SJSA1 (cell line): ENCODE measurements at places on chromosomes 5 and 9. TPM values are rescaled to one million over a fixed set of nuclear protein-coding genes. Genes with fewer than 3 reads are reported as not detected.

Gene LECT2
- not detected in 2 replicates for total RNA-seq

DNA sequence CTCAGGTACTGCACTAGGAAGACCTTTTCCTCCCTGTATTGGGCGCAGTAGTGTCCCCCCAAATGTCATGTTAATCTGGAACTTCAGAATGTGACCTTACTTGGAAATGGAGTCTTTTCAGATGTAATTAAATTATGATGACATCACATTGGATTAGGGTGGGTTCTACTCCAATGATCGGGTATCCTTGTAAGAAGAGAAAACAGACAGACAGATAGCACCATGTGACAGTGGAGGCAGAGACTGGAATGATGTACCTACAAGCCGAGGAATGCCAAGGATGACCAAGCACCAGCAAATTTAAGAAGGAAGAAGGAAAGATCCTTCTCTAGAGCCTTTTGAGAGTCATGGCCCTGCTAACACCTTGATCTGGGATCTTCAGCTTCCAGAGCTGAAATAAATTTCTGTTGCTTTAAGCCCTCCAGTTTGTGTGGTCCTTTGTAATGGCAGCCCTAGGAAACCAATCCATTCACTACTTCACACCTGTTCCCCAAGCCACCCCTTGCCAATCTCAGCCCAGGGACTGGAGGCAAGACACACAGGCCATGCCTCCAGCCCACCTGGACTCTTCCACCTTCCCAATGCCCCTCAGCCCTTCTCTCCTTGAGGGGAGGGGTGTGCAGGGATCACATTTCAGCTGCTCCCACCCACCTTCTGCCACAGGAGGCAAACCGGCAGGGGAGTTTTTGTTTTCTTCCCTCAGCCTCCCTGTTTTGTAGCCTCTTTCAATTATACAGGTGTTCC lies 1.6 kb downstream of the CCNJL start:
- peaks cover 57% of the 10 kb centered on the region for H3K36me3 ChIP-seq
- no peak overlapping the region for H3K27ac ChIP-seq
- peaks cover 31% of the 10 kb centered on the region for H3K4me1 ChIP-seq
- H3K27me3 ChIP-seq = no peaks in the 10 kb centered on the region
- no peak for DNase-seq

DNA sequence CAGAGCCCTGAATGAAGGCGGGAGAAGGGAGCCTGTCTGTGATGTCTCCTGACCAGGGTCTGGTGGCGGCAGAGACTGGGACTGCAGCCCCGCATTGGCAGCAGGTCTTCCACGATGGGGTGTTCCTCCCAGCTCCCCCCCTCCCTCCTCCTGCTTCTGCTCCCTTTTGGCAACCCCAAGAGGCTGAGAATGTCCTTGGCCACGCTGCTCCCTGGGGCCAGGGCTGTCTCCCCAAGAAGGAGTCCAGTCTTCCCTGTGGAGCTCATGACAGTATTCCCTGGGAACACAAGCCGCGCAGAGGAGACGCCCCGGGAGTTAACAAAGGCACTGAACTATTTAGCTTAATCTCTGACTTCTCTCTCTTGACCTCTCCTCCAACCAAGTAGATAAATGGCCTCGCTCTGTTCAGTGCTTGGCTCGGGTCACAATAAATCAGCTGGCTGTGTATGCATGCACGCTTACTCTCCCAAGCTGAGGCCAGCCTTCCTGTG lies 84.0 kb upstream of the NEURL1B start:
- H3K4me3 ChIP-seq = no peak overlapping the region
- no peak for DNase-seq
- H3K4me1 ChIP-seq = no peaks in the 10 kb centered on the region
- no peaks in the 10 kb centered on the region for H3K36me3 ChIP-seq

DNA sequence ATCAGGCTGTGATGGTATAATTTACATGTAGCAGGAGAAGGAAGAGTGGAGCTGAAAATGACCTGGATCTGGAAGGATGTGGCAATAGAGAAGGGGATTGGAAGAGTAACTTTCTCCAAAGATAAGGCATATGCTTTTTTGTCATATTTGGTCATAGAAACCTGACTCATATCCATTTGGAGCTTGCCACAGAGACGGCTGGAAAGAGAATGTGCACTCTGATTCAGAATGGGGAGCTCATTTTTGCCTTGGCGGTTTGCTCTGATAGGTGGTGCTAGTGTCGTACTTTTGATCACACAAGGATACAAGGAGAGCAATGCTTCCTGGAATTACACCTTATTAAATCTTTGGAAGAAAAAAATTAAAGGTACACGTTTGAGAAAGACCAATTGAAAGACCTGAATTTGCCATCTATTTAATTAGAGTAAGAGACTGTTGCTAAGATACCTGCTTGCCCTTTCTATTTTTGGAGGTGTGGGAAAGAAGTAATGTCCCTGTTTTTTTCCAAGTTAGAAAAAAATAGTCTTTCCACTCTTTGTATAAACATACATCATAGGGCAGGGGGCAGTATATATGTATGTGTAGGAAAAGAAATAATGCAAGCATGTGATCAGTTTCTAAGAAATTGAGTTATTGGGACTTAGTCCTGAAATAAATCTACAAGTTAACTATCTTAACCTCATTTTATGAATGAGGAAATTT lies 5.4 kb downstream of the LSM11 start:
- H3K36me3 ChIP-seq = peaks cover 23% of the 10 kb centered on the region
- H3K4me1 ChIP-seq = peaks cover 10% of the 10 kb centered on the region
- H3K4me3 ChIP-seq = no peak overlapping the region
- no peak for DNase-seq

Gene TGFBI
- total RNA-seq = 172 and 185 TPM in 2 replicates

GRCh38 chr5:126513302-126513701 lies 81.7 kb downstream of the ALDH7A1 start:
- no peak overlapping the region for H3K27ac ChIP-seq
- no peak overlapping the region for H3K4me3 ChIP-seq
- no peak for DNase-seq
- H3K27me3 ChIP-seq = no peaks in the 10 kb centered on the region

Gene AKNA
- 0.47 and 4.8 TPM in 2 replicates for total RNA-seq

DNA sequence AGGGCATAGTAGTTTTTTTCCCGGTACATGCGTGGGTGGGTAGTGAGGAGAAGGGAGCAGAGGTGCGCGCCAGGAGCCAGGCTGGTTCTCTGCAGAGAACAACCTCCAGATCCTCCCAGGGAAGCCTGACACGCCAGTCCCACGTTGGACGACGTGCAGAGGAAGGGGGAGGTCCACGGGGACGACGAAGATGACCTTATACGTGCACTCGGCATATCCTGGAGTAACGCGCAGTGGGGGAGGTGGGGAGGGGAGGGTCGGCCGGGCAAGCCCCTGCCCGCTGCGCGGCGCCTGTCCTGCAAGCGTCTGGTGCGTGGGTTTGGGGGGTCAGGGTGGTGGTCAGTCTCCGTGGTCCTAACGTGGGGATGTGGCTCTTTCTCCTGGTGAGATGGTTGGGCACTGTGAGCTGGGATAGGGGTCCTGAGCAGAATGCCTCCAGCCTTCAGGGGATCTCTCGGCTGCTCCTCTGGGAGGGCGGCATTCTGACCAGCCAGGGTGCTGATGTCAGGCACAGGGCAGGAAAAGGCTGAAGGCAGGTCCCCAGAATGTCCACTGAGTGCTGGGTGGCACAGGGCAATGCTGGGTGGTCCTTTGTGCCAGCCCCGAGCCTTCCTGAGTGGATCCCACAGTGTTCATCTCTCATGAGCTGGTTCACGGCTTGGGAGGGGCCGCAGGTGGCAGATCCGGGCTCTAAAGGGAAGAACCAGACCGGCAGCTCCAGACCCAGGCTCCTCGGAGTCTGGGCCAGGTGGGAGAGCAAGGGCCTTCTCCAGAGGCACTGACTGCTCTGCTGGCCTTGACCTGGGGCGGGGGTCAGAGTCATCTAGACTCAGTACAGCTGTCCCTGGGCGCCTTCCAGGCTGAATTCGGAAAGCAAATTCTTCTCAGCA lies 10.5 kb upstream of the SCGB3A1 start:
- no peak overlapping the region for H3K4me3 ChIP-seq
- no peaks in the 10 kb centered on the region for H3K4me1 ChIP-seq
- no peak for DNase-seq
- peaks cover 15% of the 10 kb centered on the region for H3K27me3 ChIP-seq
- H3K27ac ChIP-seq = no peak overlapping the region

DNA sequence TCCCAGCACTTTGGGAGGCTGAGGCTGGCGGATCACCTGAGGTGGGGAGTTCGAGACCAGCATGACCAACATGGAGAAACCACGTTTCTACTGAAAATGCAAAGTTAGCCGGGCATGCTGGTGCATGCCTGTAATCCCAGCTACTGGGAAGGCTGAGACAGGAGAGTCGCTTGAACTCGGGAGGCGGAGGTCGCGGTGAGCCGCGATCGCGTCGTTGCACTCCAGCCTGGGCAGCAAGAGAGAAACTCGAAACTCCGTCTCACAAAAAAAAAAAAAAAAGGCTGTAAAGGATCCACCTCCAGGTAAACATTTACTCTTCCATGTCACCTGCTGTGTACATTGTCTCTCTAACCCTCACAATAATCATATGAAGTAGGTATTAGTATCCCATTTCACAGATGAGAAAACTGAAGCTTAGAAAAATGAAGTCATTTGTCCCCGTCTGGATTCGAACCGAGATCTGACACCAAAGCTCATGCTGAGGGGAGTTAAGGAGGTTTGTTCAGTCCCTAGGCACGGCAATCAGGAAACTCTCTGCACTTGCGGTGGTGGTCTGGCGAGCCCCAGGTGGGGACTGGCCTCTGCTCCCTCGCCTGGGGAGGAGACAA lies 494 bp upstream of the DOCK2 start:
- DNase-seq = no peak
- H3K4me1 ChIP-seq = no peaks in the 10 kb centered on the region
- no peaks in the 10 kb centered on the region for H3K27me3 ChIP-seq
- no peak overlapping the region for H3K27ac ChIP-seq

Gene CCL19
- total RNA-seq = not detected in 2 replicates

GRCh38 chr9:20135119-20135697 lies 346.4 kb upstream of the SLC24A2 start:
- no peaks in the 10 kb centered on the region for H3K4me1 ChIP-seq
- DNase-seq = no peak
- no peak overlapping the region for H3K27ac ChIP-seq
- no peak overlapping the region for H3K4me3 ChIP-seq
- H3K36me3 ChIP-seq = no peaks in the 10 kb centered on the region
- no peaks in the 10 kb centered on the region for H3K27me3 ChIP-seq

Gene ARHGEF28
- total RNA-seq = 13.6 and 20.2 TPM in 2 replicates

DNA sequence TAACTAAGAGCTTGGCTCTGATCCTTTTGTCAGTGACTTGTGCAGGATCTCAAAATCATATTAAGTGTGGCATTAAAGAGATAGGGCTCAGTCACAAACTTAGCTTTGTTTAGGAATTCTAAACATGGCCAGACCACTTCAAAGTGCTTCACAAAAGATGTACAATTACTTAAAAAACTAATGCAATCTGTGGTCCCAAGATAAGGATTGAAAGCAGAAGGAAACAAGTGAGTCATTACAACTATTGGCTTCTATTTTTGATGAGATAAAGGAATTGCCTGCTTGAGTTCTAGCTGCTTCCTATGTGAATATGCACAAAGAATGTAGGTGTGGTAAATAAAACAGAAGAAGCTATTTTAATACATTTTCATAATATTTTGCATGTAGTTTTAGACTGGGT lies 44.9 kb upstream of the SLC12A2 start:
- no peaks in the 10 kb centered on the region for H3K27me3 ChIP-seq
- no peak for DNase-seq
- H3K4me3 ChIP-seq = no peak overlapping the region
- H3K36me3 ChIP-seq = peaks cover 6% of the 10 kb centered on the region; the same call in 1 of the 2 replicates

DNA sequence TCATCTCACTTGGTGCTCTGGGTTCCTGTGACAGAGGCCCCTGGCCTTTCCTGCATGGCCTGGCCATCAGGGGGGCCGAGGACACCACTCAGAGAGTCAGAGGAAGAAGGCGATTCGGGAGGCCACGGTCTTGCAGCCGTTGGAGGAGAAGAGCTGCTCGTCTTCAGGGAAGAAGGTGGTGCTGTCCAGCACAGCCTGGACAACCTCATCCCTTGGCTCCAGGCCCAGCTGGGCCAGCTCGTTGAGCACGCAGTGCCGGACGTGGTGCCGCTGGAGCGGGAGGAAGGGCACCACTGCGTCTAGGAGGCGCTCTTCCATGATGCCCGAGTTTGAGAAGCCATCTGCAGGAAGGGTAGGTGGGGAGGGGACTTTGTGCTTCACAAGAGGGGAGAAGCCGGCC lies 3.2 kb downstream of the TOR2A start:
- no peak for DNase-seq
- peak overlapping the region; percentile 70 for H3K27ac ChIP-seq
- H3K4me1 ChIP-seq = peaks cover 60% of the 10 kb centered on the region
- no peak overlapping the region for H3K4me3 ChIP-seq

DNA sequence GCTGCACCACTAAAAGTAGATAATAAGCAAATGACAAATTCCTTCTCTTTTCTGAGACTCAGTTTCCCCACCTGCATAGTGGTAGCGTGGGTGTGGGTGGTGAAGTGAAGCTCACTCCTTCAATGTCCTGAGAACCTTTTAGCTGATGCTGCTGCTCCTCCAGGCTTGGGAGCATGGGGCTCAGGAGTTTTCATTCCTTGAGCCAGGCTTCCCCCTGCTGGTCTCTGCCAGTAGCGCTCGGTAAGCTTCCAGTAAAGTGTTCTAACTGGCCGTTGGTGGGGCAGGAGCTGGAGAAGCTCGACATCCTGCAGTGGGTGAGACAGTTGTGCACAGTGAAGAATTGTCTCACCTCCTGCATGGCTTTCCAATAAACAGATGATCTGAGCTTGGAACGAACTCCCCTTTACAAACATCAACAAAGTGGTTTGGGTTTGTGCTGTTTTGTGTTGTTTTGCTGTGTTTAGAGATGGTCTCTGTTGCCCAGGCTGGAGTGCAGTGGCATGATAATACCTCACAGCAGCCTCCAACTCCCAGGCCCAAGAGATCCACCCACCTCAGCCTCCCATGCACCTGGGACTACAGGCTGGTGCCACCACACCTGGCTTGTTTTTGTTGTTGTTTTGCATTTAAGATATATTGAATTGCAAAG lies 34.6 kb downstream of the SPARC start:
- no peak overlapping the region for H3K27ac ChIP-seq
- H3K4me1 ChIP-seq = peaks cover 4% of the 10 kb centered on the region
- peak; percentile 70 for DNase-seq
- H3K36me3 ChIP-seq = no peaks in the 10 kb centered on the region
- H3K27me3 ChIP-seq = no peaks in the 10 kb centered on the region; the same call in 1 of the 2 replicates
